ENCODE measurements at places on chromosomes 6 and 20.

GRCh38 chr6:120871416-120872261 is 462.6 kb downstream of the TBC1D32 start:
- DNase-seq = no peak

GRCh38 chr6:9086331-9086730 is 651.0 kb upstream of the SLC35B3 start:
- DNase-seq = no peak

DNA sequence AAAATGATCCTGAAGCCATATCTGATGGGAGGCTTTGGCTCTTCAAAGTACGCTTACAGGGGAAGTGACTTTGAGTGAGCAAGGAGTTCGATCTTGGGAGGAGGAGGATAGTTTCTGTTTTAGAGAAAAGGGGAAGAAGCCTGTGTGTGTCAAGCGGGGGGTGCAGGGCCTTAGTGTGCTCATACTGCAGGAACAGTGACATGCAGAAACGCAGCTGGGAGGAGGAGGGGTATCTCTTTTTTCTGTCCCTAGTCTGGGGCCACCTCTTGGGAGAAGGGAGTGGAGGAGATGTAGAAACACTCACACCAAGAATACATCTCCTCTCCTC is 19.8 kb downstream of the SIRPD start:
- DNase-seq = no peak

DNA sequence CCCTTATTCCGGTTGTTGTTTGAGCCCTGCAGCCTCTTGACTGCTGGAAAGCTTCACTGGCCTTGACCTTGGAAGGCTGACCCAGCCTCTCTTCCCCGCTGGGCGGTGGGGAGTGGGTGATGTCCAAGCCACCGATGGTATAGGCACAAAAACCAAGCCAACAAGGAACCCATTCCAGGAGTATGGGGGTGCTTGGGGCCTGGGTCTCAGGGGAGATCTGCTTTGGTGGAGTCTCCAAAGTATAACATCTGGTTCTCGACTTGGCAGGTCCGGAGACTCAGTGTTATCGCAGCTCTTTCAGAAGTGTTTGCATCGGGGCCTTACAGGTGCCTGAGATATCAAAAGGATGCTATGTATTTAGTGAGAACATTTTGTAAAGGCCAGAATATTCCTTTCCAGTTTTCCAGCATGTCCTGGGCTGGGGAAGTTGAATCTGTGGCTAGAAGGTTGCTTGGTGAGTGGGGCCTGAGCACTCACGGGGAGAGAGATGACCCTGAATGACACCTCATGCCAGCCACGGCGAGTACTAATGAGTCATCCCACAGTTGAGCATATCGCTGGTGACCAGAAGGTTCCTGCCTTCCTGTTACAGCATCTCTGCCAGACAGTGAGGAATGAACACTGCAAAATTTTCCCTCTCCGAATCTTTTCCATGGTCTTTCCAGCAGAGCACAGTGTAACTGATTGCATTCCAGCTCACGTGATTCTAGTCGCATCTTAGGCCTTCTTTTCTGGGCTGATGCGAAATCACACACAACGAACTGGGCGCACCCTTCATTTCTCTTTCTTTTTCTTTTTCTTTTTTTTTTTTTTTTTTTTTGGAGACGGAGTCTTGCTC is 133.9 kb downstream of the ZDHHC14 start:
- no peak for DNase-seq

DNA sequence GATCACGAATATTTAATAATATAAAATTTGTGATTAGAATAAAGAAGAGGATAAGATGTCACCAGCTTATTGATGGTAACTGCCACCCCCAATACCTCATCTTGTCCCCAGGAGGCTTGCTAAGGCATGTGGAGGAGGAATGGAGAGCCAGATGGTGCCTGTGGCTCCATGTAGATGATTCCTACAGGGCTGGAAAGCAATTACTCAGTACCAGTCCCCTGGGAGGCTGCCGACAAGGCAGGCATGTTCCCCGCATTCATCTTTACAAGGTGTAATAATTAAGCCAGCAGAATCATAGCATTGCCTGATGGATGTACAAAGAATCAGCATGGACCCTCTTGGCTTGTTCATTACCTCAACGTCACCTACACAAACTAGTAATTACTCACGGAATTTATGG is 155.3 kb downstream of the PLCB1 start:
- no peak for DNase-seq

DNA sequence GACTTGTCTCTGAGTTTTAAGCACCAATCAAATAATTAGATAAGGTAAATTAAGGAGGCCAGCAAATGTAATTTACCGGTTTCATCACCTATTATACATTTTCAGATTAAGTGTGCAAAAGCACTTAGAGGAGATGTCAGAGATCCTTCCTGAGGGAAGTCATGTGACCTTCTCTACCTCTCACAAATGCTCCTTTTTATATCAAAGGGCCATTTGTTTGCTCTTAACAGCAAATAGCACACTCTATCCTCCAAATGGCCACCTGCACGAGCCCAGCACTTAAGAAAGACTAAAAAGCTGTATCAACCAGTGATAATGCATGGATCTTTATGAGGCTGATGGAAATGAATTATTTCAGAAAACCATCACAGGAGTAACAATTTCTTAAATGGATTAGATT is 149.4 kb downstream of the ELOVL4 start:
- DNase-seq = no peak

GRCh38 chr6:25292384-25292783 is 13.2 kb downstream of the CARMIL1 start:
- no peak for DNase-seq

DNA sequence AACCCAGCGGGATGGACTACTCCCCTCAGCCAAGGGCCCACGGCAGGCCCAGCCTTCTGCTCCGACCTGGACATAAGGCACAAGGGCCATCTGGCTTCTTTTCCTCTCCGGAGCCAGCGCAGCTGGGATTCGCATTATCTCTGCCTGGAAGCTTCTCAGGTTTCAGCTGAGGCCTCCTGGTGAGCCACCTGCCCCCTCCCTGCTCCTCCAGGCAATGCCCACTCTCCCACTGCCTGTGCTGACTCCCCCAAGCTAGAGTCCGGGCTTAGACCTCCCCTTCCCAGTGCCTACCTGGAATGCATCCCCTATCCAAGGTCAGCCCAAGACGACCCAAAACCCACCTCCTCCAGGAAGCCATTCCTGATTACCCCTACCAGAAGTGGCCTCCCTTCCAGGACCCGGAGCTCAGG is 60.7 kb downstream of the EZR start:
- DNase-seq = no peak

DNA sequence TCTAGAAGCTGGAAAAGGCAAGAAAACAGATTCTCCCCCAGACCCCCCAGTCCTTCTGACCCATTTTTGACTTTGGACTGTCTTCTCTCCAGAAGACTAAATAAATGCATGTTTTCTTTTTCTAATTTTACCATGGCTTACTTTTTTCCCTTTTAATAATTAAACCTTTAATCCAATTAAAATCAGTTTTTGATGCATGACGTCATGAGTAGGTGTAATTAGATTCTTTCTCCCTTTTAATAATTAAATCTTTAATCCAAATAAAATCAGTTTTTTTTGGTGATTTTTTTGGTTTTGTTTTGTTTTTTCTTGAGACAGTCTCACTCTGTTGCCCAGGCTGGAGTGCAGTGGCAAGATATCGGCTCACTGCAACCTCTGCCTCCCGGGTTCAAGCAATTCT is 13.2 kb upstream of the NCOA5 start:
- DNase-seq = no peak

GRCh38 chr20:20568604-20569205 is 143.7 kb downstream of the RALGAPA2 start:
- no peak for DNase-seq

GRCh38 chr6:123745895-123746294 is 57.8 kb upstream of the NKAIN2 start:
- DNase-seq = no peak
